Urinary bladder (tissue), 4 donors: ENCODE measurements at places on chromosomes 6 and 20.
A peak's percentile ranks its signal among the peaks of the same experiment; 100 is the strongest.

DNA sequence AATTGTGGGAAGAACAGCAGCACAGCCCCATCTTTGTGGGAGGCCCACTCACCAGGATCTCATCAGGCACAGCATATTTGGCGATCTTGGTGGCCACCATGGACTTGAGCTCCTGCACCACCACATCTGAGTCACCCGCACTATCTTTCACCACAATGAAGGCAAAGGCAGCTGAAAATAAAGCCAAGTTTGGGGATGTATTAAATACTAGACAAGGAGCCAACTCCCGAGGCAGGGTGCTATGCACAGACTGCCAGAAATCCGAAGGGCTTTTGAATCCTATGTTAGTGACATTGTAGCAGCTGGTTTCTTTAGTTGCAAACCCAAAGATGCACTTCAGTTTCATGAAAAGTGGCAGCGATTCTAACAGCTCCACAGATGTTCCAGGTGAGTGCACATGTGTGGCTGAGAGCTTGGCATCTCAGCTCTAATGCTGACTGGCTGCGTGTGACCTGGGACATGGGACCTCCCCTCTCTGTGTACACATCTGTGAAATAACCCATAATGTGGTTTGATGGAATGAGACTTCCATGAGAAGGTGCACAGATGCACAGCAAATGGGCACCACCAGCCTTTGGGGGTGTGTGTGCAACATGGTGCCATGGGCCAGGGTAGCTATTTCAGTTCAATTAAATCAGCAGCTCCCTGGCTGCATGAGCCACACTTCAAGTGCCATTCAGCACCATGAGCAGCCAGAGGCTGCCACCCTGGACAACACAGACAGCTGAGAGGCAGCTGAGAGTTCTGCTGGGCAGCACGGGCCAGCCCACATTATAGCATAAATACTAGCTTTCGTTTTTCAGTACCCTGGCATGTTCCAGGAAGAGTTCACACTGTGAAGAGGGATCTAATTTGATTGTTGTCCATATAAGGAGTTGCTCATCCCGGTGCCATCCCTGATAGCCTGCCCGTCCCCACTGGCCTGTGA is 16.9 kb upstream of the APMAP start:
- no peak for DNase-seq

- DNase-seq: no peak
Observed at GRCh38 chr6:151916680-151917164, 109.2 kb downstream of the ESR1 start.

- no peak for DNase-seq
Observed at GRCh38 chr6:39074486-39074885, 25.9 kb downstream of the GLP1R start.

DNA sequence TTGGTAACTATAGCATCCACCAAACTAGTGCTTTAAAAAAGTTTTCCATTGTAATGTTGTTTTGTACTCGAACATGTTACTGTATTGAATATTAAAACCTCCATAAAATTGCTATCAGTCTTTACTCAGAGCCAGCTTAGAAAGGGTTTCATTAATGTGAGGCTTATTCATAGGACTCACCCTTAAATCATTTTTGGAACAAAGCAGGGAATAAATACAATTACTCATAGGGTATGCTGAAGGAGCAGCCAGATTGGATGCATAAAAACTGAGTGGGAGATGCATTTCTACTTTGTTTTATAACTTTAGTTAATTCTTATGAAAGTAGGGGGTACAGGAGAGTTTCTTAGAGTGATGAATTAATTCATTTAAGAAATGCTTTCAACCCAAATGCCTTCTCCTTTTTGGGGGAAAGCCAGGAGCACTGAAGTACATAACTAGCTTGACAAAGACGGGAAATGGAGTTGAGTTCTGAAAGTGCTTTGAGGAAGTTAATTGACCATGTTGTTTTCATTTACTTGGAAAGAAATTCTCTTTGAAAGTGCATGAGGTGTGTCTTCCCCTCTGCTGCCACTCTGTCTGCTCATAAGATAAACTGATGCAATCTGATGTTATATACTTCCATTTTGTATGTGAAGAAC is 90.3 kb downstream of the RNF144B start:
- no peak for DNase-seq

GRCh38 chr6:43523284-43523683 is 6.4 kb downstream of the POLR1C start:
- no peak for DNase-seq

GRCh38 chr20:20992277-20992676 is 113.9 kb downstream of the LINC00237 start:
- DNase-seq: no peak

GRCh38 chr20:36919715-36920333 is 31.7 kb downstream of the SAMHD1 start:
- DNase-seq: peak; percentile 13
